ENCODE measurements at places on chromosomes 5 and 9.

GRCh38 chr5:142091012-142091411 is 17.6 kb upstream of the NDFIP1 start:
- no peak for DNase-seq

GRCh38 chr5:76570153-76570552 is 53.0 kb downstream of the F2RL2 start:
- DNase-seq: no peak

DNA sequence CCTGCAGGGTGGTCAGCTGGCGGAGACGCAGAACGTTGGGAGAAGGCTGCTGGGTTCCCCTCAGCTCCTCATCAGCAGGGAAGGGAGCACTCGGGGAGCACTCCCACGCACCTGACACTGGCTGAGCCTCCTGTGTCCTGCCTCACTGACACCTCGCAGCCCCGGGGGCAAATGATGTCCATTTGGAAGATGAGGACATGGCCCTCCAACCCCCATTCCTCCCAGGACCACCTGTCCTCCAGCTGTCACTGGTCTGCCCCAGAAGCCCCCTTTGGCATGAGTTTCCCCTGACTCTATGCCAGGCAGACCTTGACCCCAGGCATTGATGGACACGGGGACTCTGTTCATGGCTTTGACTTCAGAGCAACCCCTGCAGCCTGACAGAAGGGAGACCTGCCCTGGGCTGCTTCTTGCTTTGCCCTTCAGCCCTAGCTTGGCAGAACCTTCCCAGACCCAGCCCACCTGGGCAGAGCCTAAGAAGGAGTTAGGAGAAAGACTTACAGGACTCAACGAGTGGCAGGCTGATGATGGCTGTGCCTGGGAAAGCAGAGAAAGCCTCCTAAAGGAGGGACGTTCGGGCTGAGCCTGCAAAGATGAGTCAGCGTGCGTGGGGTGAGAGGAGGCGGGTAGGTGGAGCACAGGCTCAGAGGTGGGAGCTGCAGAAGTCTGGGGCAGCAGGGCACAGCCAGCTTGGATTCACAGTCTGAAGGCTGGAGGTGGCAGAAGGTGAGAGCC is 90.6 kb downstream of the LMX1B start:
- no peak for DNase-seq

DNA sequence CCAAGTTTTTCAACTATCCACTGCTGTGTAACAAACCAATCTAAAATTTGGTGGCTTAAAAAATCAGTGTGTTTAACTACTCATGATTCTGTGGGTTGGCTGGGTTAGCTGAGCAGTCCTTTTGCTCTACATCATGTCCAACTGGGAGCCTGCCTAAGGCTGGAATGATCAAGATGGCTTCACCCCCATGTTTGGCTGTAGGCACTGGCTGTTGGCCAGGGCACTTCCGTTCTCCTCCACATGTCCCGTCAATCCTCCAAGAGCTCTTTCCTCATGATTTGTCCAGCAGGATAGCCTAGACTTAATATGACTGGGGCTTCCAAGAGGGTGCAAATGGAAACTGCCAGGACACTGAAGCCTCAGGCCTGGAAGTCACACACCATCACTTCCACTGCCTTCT is 17.0 kb upstream of the TSSK1B start:
- DNase-seq: no peak

DNA sequence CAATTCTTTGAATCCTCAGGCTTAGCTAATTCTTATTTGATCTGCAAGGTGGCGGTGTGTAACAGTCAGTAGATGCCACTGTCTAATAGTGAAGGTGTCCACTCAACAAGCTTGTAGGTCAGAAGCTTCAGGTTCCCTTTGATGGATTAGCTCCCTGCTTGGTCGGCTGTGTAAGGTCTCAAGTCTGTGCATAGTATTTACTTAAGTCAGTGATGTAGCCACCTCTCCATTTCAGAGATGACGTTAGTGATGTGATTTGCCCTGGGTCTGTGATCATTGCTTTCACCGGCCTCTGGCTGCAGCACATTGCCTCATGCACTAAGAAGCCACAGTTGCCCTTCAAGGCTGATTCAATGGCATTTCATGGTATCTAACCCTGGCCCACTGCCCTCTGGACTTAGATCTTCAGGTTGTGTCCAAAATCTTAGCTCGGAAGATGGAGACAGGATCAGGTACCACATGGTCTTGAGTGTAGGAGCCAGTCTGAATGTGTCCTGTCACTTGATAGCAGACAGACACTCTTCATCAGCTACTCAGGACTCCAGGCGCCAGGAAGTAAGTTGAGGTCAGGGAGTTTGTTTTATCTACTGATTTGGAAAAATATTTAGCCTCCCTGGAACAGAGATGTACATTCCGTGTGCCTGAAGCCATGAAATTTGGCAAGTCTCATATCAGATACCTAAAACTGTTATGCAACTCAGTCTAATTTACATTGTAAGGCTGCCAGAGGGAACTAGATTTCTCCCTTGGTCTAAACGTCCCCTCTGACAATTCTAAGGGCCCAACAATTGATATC is 42.9 kb downstream of the SUB1 start:
- no peak for DNase-seq

DNA sequence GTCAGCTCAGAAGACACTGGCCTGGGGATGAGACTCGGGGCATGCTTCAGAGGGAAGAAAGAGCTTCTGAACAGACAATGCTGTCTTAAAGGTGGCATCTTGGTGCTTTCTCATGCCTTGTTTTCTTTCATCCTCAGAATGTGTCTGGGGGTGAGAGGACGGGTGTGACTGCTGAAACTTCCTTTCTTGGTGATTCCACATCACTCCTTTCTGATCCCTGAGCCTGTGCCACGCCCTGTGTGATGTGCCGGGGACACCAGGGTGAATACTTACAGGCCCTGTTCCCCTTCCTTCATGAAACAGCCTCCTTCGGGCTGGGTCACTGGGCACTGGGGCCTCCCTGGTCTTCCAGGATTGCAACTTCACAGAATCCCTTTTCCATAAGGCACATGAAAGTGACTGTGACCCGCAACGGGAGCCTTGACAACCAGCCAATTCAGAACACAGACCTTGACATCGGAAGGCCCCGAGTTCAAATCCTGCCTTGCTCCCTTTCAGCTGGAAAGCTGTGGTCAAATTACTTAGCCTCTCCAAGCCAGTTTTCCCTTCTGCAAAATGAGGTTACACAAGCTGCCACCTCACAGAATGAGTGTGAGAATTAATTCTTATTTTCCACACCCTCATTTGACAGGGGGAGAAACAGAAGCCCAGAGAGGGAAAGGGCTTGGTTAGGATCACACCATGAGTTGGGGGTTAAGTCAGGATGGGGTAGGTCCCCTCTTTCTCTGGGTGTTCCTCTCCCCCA is 44.1 kb upstream of the IL17B start:
- no peak for DNase-seq

- no peak for DNase-seq
Measured at GRCh38 chr9:97981846-97982682, 1.1 kb upstream of the ANP32B start.

DNA sequence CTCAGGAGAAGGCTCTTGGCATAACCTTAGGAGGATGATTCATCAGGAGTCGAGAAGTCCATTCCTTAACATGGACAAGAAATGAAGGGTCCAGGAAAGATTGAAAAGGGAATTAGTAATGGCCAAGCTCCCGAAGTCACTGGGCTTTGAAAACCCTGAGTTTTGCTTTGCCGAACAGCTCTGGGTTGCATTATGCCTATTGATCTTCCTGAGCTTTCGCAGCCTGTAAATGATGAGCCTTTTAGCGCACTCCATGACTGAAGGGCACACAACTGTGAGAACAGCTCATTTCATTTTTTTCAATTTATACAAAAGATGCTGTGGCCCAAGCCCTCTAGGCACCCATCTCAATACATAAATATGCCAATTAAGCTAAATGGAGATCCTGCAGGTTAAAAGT is 25.0 kb upstream of the PUM3 start:
- no peak for DNase-seq

DNA sequence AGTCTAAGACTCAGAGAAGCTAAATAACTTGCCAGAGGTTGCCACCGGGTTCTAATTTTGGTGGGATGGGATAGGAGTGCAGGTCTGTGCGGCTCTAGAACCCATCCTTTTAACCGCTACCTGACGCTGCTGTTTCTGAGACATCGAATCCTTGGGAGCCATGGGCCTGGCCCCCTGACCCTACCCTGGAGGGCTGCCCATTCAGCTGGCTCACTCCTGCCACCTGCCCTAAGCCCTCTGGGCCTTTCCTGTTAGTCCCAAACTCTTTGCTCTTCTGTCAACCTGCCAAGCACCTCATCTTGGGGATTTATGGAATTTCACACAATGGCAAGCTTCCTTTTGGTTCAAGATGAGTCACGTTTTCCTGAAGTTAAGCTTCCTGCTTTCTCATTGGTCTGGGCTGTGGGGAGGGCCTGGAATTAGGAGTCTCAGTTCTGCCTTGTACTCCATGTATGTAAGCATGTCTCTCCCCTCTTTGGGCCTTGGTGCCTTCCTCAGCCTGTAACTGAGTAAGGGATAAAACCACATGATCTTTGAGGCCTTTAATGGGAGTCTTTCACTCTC is 26.6 kb downstream of the ENHO start:
- DNase-seq: no peak

GRCh38 chr9:126217797-126218196 is 108.8 kb upstream of the MVB12B start:
- DNase-seq: no peak

- no peak for DNase-seq
Measured at GRCh38 chr9:110935829-110936228, 102.4 kb downstream of the LPAR1 start.

DNA sequence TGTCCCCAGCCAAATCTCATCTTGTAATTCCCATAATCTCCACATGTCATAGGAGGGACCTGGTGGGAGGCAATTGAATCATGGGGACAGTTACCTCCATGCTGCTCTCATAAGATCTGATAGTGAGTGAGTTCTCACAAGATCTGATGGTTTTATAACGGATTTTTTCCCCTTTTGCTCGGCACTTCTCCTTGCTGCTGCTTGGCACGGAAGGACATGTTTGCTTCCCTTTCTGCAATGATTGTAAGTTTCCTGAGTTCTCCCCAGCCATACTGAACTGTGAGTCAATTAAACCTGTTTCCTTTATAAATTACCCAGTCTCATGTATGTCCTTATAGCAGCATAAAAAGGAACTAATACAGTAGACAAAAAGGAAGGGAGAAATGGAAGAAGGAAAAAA is 76.7 kb upstream of the CCNG1 start:
- peak; percentile 35 for DNase-seq

DNA sequence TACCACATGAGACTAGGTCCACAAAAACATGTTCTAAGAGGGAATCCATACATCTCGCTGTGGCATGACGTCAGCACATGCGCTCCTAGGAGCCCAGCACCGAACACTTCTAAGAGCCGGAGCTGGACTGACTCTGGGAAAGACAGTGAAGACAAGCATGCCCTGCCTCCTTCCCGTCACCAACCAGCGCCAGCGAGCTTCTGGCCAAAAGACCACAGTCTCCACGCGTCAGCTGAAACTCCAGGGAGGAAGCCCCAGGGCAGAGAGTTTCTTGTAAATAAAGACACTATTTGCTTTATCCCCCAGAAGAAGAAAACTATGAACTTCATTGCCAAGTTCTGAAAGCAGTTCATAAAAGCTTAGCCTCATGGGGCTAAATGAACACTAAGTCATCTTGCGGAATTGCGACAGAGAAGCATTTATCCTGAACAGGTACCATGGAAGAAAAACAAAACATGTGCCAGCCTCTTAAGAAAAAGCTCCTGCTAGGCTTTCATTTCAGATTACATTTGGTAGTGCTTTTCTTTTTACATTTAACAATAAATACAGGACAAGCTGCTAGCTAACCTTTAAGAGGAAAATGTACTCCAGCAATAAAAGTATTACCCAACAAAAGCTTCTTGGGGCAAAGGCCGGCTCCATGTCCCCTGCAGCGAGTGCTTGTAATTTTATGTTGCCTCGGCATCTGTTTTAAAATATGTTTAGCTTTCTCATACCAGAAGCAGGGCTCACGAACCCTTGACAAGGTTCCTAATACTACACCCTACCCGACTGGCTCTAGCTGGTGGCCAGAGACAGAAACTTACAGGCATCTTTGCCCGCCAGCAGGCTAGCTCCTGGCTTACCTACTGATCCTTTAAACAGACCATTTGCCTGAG is 96.5 kb downstream of the PRRT1B start:
- no peak for DNase-seq

GRCh38 chr5:42787845-42788244 is 23.8 kb downstream of the SELENOP start:
- DNase-seq: no peak

DNA sequence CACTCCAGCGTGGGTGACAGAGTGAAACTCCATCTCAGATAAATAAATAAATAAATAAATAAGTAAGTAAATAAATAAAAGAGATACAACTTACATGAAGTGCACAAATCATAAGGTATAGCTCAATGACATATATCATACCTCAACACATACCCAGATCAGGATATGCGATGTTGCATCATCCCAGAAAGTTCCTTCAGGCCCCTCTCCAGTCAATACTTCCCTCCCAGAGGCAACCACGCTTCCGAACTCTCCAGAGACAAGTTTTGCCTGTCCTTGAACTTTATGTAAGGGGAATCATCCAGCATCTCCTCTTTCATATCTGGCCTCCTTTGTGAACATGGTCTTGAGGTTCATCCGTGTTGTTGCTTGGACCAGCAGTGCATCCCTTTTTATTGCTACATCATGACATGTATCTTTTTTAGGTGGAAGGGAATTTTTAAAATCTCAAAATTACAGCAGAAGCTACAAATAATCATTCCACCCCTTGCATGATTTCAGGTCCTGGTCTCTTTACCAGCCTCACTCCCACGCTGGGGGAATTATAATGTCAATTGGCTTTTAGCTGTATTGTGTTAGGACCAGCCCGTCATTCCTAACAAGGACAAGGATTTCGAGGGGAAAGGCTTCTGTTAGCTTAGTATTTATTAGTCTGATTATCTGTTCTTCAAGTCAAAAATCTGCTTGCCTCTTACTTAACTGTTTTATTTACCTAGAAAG is 32.9 kb upstream of the AOPEP start:
- DNase-seq: no peak

DNA sequence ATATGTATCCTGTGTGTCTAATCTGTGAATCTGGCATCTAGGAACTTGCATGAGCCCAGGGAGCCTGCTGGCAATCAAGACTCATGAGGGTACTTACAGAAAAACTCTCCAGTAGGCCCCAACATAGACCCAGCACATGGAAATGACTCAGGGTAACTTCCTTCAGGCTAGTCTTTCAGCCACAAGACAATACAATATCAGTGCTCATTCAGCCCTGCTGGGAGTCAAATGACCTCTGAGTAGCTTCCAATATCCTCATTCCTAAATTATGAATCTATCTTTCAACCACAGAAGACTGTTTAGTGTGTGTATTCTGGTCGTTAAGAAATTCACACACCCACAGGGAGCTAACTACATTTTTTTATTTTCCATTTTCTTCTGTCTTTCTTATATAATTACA is 1273.0 kb downstream of the EFNA5 start:
- DNase-seq: no peak
